GM23338 (cell line): ENCODE measurements at places on chromosomes 13 and 19. TPM values are rescaled to one million over a fixed set of nuclear protein-coding genes. Genes with fewer than 3 reads are reported as not detected.

ZNF90 gene
- 101 and 122 TPM in 2 replicates for total RNA-seq

CALR3 gene
- 0.66 TPM in 1 of 2 replicates, not detected in the other for total RNA-seq

PSG3 gene
- not detected in 2 replicates for total RNA-seq

GARIN5A gene
- 13.3 and 19.9 TPM in 2 replicates for total RNA-seq

GDF15 gene
- total RNA-seq: 15.7 and 19.8 TPM in 2 replicates

UQCR11 gene
- total RNA-seq: 35.3 and 46.4 TPM in 2 replicates

CNFN gene
- total RNA-seq: 6.7 TPM in 1 of 2 replicates, not detected in the other

NLRP7 gene
- total RNA-seq: 1.8 and 2.2 TPM in 2 replicates

DNAAF3 gene
- total RNA-seq: 5.6 and 8.5 TPM in 2 replicates

BEST2 gene
- total RNA-seq: 7.5 and 10.4 TPM in 2 replicates

KASH5 gene
- total RNA-seq: not detected in 2 replicates

SERP2 gene
- 0.59 and 3.4 TPM in 2 replicates for total RNA-seq

MVB12A gene
- 49.9 and 60.3 TPM in 2 replicates for total RNA-seq

IGSF23 gene
- not detected in 2 replicates for total RNA-seq

ATP4A gene
- total RNA-seq: 0.62 and 0.63 TPM in 2 replicates

TTC9B gene
- 0.35 and 0.63 TPM in 2 replicates for total RNA-seq

ZNF560 gene
- total RNA-seq: 0.14 and 0.31 TPM in 2 replicates

PSG2 gene
- not detected in 2 replicates for total RNA-seq

SDHAF1 gene
- 45.8 and 55.9 TPM in 2 replicates for total RNA-seq

ALG5 gene
- 15.6 and 18.2 TPM in 2 replicates for total RNA-seq

UHRF1 gene
- total RNA-seq: 40.9 and 45.7 TPM in 2 replicates

OR7E24 gene
- total RNA-seq: not detected in 2 replicates

FXYD7 gene
- total RNA-seq: 9.6 and 15.9 TPM in 2 replicates

HSH2D gene
- 0.97 and 1.4 TPM in 2 replicates for total RNA-seq

F2RL3 gene
- total RNA-seq: not detected in 2 replicates

ADGRE1 gene
- not detected in 2 replicates for total RNA-seq

ADAT3 gene
- total RNA-seq: 10.6 and 12.4 TPM in 2 replicates

B3GNT3 gene
- total RNA-seq: 1.0 and 1.9 TPM in 2 replicates

GFY gene
- not detected in 2 replicates for total RNA-seq

ZNF177 gene
- 5.0 and 7.1 TPM in 2 replicates for total RNA-seq

ATP4B gene
- not detected in 2 replicates for total RNA-seq

EFNA2 gene
- 8.2 and 10.3 TPM in 2 replicates for total RNA-seq

MIA gene
- not detected in 2 replicates for total RNA-seq

NLRP11 gene
- total RNA-seq: not detected in 2 replicates

HTR2A gene
- not detected in 2 replicates for total RNA-seq

ZNF468 gene
- total RNA-seq: 34.9 and 39.5 TPM in 2 replicates
